ENCODE measurements at places on chromosomes 5 and 9.

GRCh38 chr9:127847178-127847510, 7.3 kb downstream of the ENG start:
- no peak for DNase-seq

DNA sequence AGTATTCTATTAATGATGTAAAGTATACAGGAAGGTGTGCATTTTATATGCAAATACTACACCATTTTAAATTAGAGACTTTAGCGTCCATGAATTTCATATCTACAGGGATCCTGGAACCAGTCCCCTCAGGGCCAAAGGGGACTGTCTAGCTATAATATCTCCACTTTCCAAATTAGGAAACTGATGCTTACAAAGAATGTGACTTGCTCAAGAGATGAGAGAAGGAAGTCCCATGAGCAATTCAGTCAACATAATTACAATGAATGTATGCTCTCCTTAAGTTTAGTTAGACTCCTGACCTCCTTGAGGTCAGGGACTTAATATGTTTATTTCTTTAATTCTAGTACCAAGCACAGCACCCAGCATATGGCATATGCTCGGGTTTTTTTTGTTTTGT, 23.7 kb downstream of the NIPBL start:
- DNase-seq = no peak

DNA sequence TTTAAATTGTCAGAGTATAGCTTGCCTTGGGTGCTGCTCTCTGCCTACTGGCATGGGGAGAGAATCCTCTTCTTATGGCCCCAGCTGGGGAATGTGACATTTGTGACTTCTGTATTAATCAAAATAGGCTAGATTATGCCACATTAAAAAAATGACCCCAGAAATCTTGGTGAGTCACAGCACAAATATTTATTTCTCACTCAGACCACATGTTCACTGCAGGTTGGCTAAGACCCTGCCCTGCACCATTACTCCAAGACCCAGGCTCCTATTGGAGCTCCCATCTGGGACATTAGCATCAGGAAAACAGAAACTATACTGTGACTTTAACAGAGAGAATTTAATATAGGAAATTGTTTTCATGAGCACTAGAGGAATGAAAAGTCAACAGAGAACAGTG, 16.6 kb upstream of the WHRN start:
- no peak for DNase-seq

DNA sequence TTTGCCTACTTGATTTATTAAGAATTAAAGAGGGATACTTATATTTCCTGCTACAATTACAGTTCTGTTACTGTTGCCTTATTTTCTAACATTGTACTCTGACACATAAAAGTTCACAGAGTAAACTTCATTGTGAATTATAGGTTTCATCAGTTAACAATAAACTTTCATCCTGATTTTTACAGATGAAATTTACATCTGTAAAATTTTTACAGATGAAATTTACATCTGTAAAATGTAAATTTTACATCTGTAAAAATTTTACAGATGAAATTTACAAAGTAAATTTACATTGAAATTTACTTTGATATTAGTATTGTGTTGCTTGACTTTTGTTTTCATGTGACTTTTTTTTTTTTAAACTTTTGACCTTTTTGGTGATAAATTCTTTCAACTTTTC, 9.3 kb downstream of the ZBTB43 start:
- DNase-seq = no peak

DNA sequence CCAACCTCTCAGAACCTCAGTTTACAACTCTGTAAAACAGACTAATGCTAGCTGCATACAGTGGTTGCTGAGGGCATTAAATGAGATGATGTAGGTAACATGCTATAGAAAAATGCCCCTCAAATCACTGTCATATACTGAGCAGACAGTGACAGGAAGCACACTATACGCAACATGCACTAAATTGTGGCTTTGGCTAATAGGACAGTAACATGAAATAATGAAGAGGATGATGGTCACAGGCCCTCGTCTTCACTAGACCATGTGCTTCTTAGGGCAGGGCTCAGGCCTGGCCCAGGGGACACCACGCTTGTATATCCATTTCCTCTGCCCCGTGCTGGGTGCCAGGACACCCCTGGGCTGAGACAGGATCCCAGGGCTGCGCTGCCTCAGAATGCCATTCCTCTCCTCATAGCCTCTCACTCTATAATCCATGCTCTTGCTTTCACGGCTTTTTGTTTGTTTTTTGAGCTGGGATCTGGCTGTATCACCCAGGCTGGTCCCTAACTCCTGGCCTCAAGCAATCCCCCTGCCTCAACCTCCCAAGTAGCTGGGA, 18.9 kb downstream of the CSF1R start:
- DNase-seq = no peak

GRCh38 chr9:19405771-19406170, 3.0 kb upstream of the ACER2 start:
- DNase-seq = no peak

DNA sequence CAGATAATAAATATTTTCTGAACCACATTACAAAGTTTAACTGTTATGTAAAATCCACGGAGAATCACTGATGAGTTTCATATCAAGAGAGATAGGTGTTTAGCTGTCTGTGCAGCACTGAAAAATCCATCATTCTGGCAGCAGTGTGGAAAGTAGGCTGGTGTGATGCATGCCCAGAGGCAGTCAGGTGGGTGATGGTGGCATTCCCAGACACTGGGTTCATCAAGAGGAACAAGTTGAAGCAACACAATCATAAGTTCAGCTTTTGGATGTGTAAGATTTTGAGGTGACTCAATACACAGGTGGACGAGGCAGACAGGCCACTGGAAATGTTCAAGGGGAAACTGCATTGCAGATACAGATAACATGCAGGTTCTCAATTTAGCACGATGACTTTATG, 11.9 kb downstream of the DNAH5 start:
- DNase-seq = no peak

- DNase-seq = no peak
Measured at GRCh38 chr9:111662576-111663300, 1.3 kb downstream of the GNG10 start.

- DNase-seq = peak; percentile 83
Measured at GRCh38 chr5:37615184-37615583, 224.7 kb downstream of the GDNF start.

GRCh38 chr9:91714020-91714806, 235.8 kb downstream of the ROR2 start:
- peak; percentile 64 for DNase-seq

DNA sequence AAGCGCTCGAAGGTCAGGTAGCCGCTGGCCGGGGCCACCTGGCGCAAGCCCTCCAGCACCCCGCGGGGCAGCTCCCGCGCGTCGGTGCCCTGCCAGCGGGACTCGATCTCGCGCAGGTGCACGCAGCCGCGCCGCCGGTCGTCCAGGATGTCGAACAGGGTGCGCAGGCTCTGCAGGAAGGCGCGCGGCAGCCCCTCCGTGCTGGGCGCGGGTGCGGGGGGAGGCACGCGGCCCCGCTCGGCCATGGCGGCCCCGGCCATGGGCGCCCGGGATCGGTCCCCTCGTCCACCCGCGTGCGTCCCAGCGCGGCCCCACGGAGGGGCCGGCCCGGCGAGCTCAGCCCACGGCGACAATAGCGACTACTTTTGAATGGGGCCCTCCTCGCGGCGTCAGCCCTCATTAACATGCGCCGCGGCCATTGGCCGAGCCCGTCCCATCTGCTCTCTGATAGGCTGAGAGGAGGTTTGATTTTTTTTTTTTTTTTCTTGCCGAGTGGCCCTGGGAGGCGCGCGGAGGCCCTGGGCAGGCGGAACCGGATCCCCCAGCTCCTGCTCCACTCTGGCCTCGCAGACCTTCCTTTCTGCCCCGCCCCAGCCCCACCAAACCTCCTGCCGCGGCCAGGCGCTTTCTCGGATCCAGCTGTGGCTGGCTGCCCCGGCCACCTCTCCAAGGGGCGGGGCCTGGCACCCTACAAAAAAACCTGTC, at the start of gene SAPCD2:
Gene SAPCD2, minus strand, starts transcription at position 357 of the 705 bp plus-strand sequence. Its CDS starts 97 bp downstream, at position 260.
- DNase-seq = peak; percentile 66

DNA sequence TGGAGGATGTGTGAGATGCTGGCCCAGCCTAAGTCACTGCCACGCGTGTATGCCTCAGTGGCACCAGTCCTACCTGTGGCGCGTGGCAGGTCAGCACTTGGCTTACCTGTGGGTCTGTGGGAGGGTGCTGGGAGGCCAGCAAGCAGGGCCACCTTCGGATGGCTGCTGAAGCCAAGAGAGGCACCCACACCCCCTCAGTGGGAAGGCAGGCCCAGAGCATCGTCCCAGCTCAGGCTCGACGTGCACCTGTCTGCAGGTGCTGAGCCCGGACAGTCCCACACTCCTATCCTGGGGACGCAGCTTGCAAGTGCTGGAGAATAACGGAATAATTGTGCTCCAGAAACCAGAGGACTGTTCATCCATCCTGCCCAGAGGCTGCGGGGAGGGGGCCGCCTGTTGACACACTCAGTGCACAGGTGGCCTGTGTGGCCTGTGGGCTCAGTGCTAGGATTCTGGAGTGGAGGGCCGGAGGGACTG, 24.0 kb downstream of the NKD2 start:
- no peak for DNase-seq

GRCh38 chr5:76111477-76112174, 28.4 kb downstream of the SV2C start:
- no peak for DNase-seq

GRCh38 chr9:18910916-18911315, 122.1 kb downstream of the SAXO1 start:
- peak; percentile 29 for DNase-seq

DNA sequence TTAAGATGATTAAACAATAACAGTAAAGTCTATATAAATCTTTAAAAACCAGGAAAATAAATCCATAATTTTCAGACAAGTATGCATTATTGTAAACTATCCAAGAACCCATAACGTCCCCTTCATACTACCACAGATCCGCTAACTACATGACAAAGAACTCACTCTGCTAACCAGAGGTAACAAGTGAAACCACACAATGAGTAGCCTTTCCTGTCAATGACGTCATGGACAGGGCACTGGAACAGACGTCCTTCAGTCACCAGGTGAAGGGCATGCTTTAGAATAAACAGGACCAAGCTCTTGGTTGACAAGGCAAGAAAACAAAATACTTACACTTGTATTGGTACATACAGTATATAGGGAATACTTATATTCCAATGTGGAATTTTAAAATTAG, 45.2 kb downstream of the RNF130 start:
- DNase-seq = peak; percentile 78

DNA sequence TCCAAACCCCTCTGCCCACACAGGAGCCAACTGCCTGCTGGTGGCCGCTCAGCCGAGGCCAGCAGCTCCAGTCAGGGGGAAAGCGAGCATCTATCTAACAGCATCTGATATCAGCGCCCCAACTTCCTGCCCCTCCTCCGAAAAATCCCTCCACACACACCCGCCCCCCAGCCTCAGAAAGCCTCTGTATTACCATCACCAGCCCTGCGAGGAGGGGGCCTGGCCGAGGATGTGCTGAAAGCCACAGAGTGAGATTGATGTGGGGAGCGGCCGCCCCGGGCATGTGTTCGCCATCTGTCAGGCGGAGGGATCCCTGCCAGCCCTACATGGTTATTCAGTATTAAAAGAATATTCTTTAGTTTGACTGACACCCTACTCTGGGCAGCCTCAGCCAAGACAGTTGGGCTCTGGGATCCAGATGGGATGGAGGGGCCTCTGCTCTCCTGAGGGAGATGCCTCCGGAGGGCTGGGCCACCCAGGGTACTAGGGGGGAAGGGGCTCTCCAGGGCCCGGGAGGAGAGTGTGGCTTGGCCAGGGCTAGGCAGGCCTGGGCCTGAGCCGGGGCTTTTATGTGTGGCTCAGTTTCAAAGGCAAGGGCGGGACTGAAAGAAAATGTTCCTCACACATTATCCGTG, 98.0 kb downstream of the HSD17B3 start:
- DNase-seq = no peak

DNA sequence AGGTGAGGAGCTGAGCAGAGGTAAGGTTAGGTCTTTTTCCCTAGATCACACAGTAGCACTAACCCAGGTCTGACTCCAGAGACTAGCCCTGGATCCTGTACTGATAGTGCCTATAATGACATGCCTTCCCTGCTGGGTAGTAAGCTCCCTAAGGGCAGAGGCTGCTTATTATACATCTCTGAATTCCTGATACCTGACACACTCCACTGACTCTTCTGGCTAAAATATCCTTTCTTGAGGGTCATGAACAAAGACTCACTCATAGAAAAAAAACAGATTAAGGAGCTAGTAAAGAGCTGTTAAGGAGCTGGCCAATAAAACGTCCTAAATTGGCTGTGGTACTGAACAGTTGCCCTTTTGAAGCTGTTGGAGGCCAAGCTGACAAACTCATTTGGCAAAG, 149.0 kb upstream of the ITGA1 start:
- DNase-seq = no peak

DNA sequence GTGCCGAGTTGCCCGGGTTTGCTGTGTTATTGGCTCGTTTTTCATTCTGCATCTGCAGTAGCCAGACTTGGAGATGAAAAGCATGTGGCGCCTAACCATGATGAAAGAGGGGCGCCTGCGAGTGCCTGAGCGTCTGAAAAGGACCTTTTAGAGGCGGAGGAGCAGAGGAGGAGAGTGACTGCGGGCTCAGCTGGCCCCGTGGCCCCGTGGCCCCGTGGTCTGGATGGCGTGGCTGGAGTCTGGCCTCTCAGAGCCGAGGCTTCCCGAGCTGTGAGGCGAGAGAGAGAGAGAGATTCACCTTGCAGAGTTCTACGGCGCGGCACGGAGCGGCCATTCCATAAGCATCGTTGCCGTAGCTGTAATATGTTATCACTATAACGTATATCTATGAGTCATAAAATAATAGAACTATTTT, 55.3 kb upstream of the RNU6ATAC start:
- DNase-seq = no peak

DNA sequence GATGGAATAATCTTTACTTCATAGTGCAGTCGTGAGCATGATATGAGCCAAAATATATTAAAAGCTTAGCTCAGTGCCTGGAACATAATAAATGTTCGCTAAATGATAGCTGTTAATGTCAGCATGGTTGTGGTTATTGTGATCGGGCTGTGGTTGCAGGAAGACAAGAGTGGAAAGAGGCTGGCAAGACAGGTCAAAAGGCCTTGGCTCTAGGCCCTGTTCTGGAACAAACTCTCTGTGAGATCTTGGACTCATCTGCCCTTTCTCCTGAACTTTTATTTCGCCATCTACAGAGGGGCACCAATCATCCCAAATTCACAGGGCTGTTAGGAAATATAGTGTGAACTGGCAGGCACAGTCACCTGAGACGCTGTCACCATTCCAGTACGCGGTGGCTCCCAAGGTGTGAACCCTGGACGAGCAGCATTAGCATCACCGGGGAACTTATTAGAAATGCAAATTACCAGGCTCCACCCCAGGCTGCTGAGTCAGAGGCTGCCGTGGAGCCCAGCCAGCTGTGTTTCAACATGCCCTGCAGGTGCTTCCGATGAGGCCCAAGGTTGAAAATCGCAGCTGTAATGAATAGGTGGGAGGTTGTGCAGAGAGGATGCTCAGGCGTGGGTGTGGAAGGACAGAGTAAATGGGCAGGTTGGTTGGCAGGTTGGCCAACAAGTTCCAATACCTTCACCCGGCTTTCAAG, 50.2 kb upstream of the SAP30L start:
- no peak for DNase-seq

DNA sequence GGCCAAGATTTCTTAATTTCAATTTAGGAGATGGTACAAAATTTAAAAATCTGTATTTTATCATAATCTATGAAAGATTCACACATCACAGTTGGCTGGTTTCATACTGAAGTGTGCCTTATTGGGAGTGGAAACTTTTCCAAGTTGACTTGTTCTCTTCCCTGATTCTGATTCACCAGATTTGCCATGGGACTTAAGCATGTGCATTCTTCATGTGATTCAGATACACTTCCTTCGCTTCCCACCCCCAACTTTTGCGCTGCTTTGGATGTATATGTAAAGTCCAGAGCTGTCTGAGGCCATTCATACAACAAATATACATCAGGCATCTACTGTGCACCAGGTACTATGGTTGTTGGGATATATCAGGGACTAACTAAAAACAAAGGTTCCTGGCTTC, 34.4 kb downstream of the CPEB4 start:
- DNase-seq = no peak

Measured in brain microvascular endothelial cell (primary cell).